ENCODE measurements at places on chromosomes 13 and 19.

DNA sequence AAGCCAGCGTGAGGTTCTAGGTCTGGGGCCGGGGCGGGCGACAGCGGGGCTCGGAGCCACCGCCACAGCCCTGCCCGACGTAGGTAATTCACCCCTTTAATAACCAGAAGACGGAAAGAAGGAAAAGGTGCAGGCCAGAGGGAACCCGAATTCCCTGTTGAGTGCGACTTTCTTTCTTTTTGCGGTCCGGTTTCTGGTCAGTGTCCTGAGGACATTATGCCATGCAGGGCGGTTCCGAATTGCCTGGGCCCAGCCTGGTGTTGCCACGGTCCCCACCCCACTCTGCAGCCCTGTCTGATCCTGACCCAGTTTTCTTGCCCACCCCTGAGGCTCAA lies 18.4 kb upstream of the TFDP1 start:
- no peak for DNase-seq

- no peak for DNase-seq
These were observed 133.0 kb downstream of the URI1 start for GRCh38 chr19:30074741-30075715.

DNA sequence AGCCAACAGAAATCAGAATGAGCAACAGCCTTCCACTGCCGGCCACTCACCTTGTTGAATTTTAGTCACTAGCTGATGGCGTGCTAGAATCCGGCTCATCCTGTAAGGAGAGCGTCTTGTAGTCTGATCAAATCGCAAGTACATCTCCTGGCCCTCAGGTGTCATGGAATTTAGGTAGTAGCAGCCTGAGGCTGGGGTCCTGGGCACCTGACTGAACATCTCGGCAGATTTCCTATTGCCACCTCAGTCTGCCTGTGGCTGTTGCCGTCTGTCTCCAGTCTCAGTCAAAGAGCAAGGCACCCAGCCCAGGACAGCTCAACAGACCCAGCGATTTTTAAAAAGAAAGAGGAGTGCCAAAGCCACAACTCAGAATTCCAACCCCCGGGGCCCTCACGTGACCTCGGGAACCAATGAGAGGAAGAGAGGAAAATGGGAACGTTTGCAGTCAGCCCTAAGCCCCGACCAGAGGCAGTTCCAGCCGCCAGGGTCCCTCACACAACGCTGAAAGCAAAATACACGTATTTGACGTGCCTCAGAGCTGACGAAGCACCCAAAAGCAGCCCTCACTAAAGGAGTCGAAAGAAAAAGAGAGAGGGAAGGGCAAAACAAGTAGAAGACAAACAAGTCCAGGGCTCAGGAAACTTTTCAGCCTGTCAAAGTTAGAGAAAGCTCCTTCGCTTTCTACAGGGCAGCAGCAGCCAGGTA lies at the start of gene STARD13:
STARD13 (minus strand) TSS at position 336 of the 705 bp plus-strand sequence; CDS start at position 219, 117 bp downstream.
- no peak for DNase-seq

GRCh38 chr19:35305181-35305580 lies 13.2 kb downstream of the MAG start:
- no peak for DNase-seq

DNA sequence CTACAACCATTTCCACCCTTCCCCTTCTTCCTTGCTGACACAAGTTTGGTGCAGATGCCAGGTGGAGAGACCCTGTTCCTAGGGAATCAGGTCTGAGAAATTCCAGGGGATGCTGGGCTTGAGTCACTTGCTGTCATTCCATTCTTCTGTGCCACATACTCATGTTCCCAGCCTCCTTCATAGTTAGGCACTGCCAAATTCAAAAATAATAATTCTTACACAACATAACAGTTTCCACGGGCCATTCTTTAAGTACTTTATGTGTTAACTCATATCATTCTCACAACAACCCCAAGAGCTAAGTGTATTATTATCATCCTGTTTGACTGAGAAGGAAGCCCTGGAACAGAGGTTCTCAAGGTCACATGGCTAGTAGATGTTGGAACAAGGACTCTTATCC lies 27.1 kb upstream of the POMP start:
- DNase-seq: no peak
